ENCODE measurements at places on chromosomes 11 and 22.
A peak's percentile ranks its signal among the peaks of the same experiment; 100 is the strongest.

DNA sequence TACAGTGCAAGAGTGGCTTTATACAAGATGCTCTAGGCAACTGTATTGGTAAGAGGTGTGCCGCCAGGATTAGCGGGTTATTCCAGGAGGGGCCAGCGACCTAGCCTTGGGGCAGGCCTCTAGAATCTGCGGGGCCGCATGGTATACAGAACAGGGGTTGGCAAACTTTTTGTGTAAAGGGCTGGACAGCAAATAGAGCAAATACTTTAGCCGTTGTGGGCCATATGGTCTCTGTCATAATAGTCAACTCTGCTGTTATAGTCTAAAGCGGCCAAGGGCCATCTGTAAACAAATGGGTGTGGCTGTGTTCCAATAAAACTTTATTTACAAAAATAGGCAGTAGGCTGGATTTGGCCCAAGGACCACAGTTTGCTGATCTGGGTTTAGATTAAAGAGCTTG, 32.6 kb downstream of the FBLN1 start:
- DNase-seq = no peak

DNA sequence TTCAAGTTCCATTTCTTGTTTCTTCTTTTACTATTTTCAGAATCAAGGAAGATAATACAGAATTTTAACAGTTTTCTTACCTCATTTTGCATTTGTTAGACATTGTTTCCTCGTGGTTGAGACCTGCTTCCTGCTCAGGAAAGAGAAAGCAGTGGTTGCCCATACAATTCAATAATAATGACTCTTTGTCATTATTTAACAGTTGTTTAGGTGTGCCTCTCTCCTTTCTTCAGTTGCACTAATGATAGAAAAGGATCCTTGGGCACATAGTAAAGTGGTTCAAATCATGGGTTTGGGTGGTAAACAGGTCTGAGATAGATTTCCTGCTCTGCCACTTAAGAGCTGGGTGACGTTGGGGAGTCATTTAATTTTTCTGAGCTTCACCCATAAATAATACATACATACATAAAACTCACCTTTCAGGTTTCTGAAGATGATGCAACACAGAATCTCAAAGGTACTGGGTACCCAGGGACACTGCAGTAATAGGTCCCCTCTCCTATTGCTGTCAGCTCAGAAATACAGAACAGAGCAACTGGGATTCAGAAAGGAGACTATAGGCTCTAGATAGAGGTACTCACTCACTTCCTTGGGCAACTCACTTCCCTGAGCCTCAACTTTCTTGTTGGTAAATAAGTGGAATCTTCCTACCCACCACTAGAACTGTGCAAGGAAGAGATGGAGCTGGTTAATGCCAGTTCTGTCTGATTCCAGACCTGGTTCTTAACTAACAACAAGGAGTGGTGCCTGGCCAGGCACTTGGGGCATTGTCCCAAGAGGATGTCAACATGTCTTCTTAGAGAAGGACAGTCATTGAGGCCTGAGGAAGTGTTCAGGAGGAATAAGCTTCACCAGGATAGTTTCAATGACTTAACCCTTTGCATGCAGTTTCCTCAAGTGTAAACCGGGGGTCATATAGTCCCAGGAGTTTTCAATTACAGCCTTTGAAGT, 34.9 kb downstream of the CD44 start:
- peak; percentile 55 for DNase-seq

GRCh38 chr11:3229673-3230630, 2.3 kb downstream of the MRGPRE start:
- no peak for DNase-seq

GRCh38 chr11:112176077-112176476, 765 bp downstream of the BCO2 start:
- DNase-seq = no peak

DNA sequence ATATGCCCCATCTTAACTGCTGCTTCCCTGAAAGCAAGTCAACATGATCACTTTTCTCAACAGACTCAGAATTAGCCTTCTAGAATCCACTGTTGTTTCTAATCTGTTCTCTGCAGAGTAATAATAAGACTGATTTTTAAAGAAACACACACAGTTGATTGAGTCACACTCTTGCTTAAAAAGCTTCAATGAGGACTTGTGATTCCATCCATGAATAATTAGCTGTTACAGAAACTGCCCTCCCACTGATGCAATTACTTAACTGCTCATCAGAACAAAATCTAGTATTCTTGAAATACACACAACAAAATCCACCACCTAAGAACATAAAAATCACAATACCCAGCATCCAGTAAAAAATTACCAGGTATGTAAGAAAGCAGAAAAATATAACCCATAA, 100.5 kb upstream of the TIMP3 start:
- DNase-seq = no peak

- DNase-seq = no peak
These were observed 18.2 kb upstream of the OR10W1 start for GRCh38 chr11:58286249-58286648.

GRCh38 chr22:50068096-50068495, 10.0 kb upstream of the TTLL8 start:
- no peak for DNase-seq

- peak; percentile 32 for DNase-seq
These were observed 27.1 kb downstream of the TSKU start for GRCh38 chr11:76810151-76810853.
